ENCODE measurements at places on chromosomes 2 and 18.
A peak's percentile ranks its signal among the peaks of the same experiment; 100 is the strongest.

GRCh38 chr2:172246649-172247048 is 143.9 kb upstream of the DLX2 start:
- H3K36me3 ChIP-seq = no peaks in the 10 kb centered on the region
- H3K4me3 ChIP-seq = no peak overlapping the region
- H3K27ac ChIP-seq = no peak overlapping the region
- peaks cover 3% of the 10 kb centered on the region for H3K27me3 ChIP-seq

GRCh38 chr18:45608400-45608799 is 6.9 kb upstream of the SLC14A2 start:
- H3K27me3 ChIP-seq = peaks cover 27% of the 10 kb centered on the region
- no peak overlapping the region for H3K4me3 ChIP-seq
- H3K4me1 ChIP-seq = no peaks in the 10 kb centered on the region
- no peak for DNase-seq
- no peak overlapping the region for H3K27ac ChIP-seq

DNA sequence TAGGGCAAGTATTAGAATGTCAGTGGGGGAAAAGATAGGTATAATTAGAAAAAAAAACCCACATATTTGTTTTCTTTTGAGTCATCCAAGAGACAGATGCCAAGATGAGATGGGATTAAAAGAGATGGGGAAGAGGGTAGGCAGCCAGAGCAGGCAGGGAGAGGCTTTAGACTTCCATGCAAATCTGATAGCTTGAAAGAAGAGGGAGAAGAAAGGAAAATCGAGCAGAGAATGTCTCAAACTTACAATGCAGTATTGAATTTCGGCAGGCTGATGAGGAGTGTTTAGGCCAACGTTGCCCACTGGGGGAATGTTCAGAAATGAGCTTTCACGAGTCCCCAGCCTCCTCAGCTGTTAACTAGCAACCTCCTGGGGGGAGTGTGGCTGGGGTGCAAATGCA is 91.3 kb downstream of the SPATS2L start:
- peaks cover 16% of the 10 kb centered on the region for H3K36me3 ChIP-seq
- no peak overlapping the region for H3K4me3 ChIP-seq
- H3K4me1 ChIP-seq = peaks cover 14% of the 10 kb centered on the region

DNA sequence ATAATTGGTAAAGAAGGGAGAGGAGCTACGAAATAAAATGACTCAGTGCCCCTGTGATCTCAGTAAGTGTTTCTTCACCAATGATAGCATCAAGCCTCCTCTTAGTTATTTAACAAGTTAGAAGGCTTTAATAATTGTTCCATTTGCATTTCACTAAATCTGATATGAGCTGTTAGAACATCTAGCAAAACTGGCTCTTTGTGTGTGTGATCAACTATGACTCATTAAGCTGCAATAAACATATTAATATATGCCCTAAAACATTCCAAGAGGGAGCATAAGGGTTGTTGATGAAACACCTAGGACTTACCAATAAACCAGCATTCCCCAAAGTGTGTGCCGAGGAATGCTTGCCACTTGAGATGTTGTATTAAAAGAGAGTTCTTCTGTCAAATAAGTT is 115.2 kb downstream of the OSBPL6 start:
- H3K4me1 ChIP-seq = no peaks in the 10 kb centered on the region
- H3K4me3 ChIP-seq = no peak overlapping the region
- H3K27me3 ChIP-seq = peaks cover 16% of the 10 kb centered on the region
- no peaks in the 10 kb centered on the region for H3K36me3 ChIP-seq
- no peak overlapping the region for H3K27ac ChIP-seq

- H3K27ac ChIP-seq = no peak overlapping the region
- H3K4me1 ChIP-seq = no peaks in the 10 kb centered on the region
- no peaks in the 10 kb centered on the region for H3K27me3 ChIP-seq
- no peak for DNase-seq
- no peak overlapping the region for H3K4me3 ChIP-seq
Measured at GRCh38 chr2:182548031-182548950, 121.5 kb upstream of the PDE1A start.

DNA sequence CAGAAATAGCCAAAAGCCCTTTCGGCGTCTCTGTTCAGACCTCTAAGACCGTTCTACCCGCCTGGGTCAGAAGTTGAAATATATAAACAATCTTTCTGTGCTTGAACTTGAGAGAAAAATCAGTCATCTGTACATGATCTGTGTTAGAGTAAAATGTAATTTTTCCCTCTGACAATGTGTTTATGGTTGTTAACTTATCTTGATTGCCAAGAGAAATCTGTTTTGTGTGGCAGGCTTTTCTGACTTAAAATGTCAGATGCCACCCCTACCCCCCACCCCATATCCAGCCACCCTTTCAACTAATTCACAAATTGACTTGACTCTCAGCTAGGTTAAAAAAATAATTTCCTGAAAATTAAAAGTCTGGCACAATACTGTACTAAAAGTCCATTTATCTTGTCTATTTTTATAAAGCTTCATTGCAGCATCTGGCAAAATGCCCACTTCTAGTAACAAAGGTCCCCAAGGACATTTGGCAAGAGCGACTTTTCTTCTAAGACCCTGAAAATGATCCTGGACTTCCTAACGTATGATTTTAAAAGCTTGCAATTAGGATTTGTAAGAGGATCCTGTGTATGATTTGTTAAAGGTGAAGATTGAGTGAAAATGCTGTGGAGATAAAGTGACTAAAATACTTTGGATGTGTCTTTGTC is 304.2 kb downstream of the EPHA4 start:
- H3K36me3 ChIP-seq = no peaks in the 10 kb centered on the region
- H3K4me3 ChIP-seq = no peak overlapping the region
- no peaks in the 10 kb centered on the region for H3K27me3 ChIP-seq
- DNase-seq = no peak
- H3K27ac ChIP-seq = no peak overlapping the region

DNA sequence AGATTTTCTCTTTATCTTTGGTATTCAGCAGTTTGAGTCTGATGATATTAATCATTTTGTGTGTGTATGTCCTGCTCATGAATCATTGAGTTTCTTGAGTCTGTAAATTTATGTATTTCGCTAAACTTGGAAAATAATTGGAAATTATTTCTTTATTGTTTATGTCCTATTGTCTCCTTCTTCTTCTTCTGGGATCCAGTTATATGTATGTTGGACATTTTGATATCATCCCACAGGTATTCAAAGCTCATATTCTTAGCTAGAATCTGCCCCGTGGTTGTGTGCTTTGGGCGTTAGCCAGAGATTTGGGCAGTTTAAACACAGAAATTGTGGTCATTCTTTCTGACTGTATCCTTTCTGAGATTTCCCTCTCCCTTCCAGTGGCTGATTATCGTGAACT is 243.0 kb upstream of the SPRED2 start:
- peaks cover 4% of the 10 kb centered on the region for H3K27me3 ChIP-seq
- H3K4me1 ChIP-seq = no peaks in the 10 kb centered on the region
- H3K27ac ChIP-seq = no peak overlapping the region
- H3K4me3 ChIP-seq = no peak overlapping the region

DNA sequence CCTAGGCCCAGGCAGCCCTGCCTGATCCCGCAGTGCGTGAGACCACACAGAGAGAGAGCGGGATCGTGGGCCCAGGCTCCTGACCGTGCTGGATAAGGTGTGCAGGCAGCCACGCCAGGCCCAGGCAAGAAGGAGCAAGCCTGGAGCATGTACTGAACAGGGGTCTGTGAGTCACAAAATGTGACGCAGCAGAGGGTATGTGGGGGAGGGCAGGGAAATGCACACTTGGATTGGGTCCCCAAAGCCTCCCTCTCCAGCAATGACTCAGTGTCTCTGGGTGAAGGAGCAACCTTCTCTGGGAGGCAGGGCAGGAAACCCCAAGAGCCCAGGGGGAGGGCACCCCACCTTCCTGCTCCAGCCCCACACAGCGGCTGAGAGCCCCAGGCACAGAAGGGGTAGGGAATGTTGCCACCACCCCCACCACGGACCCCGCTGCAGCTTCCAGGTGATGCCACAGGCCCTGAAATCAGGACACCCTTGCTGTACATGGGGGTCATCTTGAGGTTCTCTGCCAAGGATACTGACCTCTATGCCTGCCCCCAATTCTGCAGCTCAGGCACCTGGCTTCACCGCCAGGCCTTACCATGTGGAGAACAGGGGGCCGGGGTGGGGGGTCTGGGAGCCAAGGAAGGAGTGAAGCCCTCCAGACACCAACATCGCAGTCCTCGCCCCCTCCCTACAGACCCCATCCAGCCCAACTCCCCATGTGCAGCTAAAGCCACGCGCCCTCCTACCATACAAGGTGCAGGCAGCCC is 1.3 kb upstream of the GPC1 start:
- peak overlapping the region; percentile 65 for H3K27ac ChIP-seq
- H3K27me3 ChIP-seq = peaks cover 15% of the 10 kb centered on the region
- no peak for DNase-seq
- peak overlapping the region; percentile 85 for H3K4me3 ChIP-seq
- H3K36me3 ChIP-seq = no peaks in the 10 kb centered on the region

GRCh38 chr2:61469424-61470121 is 1.3 kb downstream of the USP34 start:
- H3K4me3 ChIP-seq = peak overlapping the region; percentile 91
- peaks cover 21% of the 10 kb centered on the region for H3K36me3 ChIP-seq
- DNase-seq = no peak
- peak overlapping the region; percentile 92 for H3K27ac ChIP-seq
- H3K4me1 ChIP-seq = peaks cover 30% of the 10 kb centered on the region

DNA sequence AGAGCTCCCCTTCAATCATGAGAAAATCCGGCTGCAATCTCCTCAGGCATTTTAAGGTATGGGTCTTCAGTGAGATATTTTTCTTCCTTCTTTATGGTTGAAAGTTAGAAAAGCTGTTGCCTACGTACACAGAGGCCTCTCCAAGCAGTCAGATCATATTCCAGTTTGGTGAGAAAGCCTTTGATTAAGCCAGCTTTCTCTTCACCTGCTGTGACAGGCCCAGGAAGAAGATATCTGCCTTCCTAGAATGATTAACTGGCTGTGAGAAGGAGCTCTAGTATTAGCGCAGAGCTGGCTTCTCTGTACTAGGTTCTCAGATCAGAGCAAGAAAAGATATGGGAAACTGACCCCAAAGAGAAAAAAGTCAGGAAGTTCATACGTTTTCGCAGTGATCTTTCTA is 585.0 kb upstream of the CHAC2 start:
- no peak overlapping the region for H3K27ac ChIP-seq
- no peaks in the 10 kb centered on the region for H3K36me3 ChIP-seq
- H3K4me3 ChIP-seq = no peak overlapping the region
- no peaks in the 10 kb centered on the region for H3K4me1 ChIP-seq
- H3K27me3 ChIP-seq = no peaks in the 10 kb centered on the region

- no peak for DNase-seq
- peaks cover 7% of the 10 kb centered on the region for H3K4me1 ChIP-seq
- H3K4me3 ChIP-seq = no peak overlapping the region
- H3K27ac ChIP-seq = no peak overlapping the region
- no peaks in the 10 kb centered on the region for H3K36me3 ChIP-seq
Measured at GRCh38 chr2:198316852-198317396, 512.5 kb downstream of the PLCL1 start.

DNA sequence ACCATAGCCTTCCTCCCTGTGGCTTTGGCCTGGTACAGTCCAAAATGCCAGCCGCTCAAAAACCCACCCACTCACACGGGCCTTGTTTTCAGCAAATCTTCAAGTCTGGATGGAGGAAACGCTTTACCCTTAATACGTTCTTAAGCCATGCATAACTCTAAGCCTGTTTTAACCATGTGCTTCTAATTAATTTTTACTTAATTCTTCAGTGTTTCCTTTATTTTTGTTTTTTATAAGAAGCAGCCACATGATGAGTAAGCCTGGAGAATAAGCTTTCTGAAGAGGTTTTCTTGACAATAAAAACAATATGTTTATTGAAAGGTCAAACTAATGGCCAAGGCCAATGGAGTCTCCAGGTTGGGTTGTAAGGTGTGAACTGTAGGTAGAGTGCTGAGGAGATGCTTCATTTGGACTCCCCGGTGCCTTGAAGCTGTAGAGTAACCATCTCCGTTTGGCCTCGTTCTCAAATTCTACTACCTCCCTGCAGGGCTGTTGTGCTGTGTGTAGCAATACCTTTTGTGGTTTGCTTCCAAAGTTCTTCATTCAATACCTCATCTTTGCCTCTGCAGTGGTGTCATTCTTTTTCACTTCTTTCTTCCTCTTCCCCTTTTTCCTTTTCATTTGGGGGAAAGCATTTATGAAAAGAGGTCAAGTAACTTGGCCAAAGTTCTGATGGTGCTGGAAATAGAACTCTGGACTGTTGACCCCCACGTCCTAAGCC is 113.7 kb downstream of the PRKCE start:
- DNase-seq = no peak
- H3K36me3 ChIP-seq = no peaks in the 10 kb centered on the region
- H3K4me1 ChIP-seq = no peaks in the 10 kb centered on the region
- no peak overlapping the region for H3K27ac ChIP-seq
- H3K27me3 ChIP-seq = peaks cover 6% of the 10 kb centered on the region

DNA sequence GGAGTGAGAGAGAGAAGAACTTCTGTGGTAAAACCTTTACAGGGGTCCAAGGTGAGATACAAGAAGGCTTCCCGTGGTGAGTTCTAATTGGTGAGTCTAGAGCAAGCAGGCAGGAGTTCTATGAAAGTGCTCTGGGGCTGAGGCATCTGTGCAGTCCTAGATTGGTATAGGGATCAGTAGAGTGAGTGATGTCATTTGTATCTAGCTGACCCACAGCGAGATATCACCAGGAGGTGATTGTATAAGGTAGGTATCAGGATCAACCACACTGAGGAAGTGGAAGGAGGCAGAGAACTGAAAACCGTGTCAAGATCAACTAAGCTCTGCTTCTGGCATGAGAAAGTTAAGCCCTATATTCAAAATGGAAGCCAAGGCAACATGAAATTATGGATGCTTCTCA is 1648.9 kb upstream of the TMEFF2 start:
- no peaks in the 10 kb centered on the region for H3K4me1 ChIP-seq
- DNase-seq = no peak
- H3K27ac ChIP-seq = no peak overlapping the region
- H3K27me3 ChIP-seq = no peaks in the 10 kb centered on the region

DNA sequence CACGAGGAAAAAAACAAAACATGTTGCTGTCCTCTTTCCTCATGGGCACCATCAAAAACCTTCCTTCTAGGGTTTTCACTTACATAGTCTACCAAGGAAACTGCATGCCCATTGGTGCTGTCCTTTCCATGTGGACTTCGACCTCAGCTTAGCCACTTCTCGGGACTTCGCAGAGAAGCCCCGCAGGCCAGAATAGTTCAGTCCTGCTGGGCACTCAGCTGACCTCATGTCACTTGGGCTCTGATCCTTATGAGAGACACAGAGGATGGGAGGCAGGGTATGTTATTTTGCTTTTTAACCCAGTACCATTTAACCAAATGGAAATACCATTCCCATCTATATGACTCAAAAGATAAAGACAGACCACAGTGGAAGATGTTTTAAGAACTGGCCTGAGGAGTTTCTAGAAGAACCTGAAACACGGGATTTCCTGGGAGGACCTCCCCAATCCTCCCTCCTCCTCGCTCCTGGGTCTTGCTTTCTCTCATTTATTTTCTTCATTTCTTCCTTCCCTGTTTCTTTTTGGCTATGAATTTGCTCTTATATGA is 28.4 kb downstream of the AAK1 start:
- H3K4me1 ChIP-seq = peaks cover 27% of the 10 kb centered on the region
- H3K4me3 ChIP-seq = no peak overlapping the region
- H3K27ac ChIP-seq = peak overlapping the region; percentile 33
- no peaks in the 10 kb centered on the region for H3K27me3 ChIP-seq
- H3K36me3 ChIP-seq = peaks cover 58% of the 10 kb centered on the region
- no peak for DNase-seq

GRCh38 chr2:241659150-241659739 is 21.8 kb downstream of the ATG4B start:
- peak; percentile 31 for DNase-seq
- no peaks in the 10 kb centered on the region for H3K4me1 ChIP-seq
- H3K4me3 ChIP-seq = no peak overlapping the region
- no peaks in the 10 kb centered on the region for H3K27me3 ChIP-seq
